Activated CD4-positive, alpha-beta memory T cell treated with anti-CD3 and anti-CD28 coated beads for 36 hours (primary cell): ENCODE measurements at places on chromosomes 4 and X. TPM values are rescaled to one million over a fixed set of nuclear protein-coding genes. Genes with fewer than 3 reads are reported as not detected.

Gene LGI2
- total RNA-seq: not detected

Gene ATP8A1
- 23.9 TPM for total RNA-seq

Gene EGFL6
- 0.64 TPM for total RNA-seq

Gene CACNA1F
- 0.51 TPM for total RNA-seq

Gene PLXNB3
- total RNA-seq: 0.69 TPM

Gene TKTL1
- total RNA-seq: 0.21 TPM

Gene GAGE13
- not detected for total RNA-seq

Gene ZCCHC18
- 0.77 TPM for total RNA-seq
